ENCODE measurements at places on chromosomes 2 and 18.

DNA sequence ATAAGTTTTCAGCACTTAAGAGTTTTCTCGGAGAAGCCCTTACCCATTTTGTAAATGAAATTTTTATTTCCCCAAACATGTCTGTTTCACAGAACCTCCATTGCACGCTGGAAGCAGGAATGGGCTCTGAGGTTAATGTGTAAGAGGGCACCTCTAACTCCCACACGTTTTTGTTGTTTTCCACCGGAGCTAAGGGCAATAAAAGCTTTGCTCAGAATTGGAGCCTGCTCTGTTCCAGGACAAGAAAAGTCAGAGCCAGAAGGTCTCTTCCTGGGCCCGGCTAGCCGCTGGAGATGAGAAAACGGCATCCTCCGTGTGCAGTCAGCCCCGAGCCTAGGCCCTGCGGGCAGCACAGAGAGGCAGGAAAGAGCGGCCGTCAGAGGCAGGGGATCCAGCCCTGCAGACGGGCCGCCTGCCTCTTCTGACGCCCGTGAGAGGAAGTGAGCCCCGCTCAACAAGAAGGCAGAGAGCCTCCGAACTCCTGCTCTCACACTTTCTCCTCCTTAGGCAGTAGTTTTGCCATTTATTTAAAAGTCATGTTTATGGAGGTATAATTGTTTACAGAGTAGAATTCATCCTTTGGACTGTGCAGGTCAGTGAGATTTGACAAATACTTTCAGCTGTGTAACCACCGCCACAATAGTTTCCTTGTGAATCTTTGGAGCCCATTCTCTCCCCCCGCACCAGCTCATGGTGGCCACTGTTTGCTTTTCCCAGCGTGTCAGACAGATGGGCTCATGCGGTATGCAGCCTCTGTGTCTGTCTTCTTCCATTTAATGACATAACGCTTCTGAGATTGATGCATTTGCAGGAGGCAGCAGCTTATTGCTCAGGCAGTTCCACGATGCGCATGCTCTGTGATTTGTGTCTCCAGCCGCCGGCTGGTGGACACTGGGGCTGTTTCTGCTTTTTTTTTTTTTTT is 117.3 kb downstream of the GALR1 start:
- no peak for DNase-seq

DNA sequence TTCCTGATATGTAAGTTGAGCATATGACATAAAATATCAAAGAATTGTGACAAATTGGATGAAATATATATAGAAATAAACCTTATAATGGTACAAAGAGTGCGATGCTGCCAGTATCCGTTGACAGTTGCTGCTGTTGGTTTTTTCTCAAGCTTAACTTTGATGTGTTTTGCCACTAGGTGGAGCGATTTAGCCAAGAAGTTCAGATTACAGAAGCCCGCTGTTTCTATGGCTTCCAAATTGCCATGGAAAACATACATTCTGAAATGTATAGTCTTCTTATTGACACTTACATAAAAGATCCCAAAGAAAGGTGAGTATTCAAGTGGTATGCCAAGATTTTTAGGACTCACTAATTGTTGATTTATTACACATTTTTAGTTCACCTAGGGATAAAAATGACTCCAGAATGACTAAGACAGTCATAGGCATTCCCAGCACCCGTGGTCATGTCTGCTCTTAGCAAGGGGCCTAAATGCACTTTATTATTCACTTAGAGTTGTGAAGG is 2.1 kb downstream of the RRM2 start:
- DNase-seq, result no peak

GRCh38 chr18:22667616-22668422 is 250.1 kb upstream of the CTAGE1 start:
- no peak for DNase-seq

DNA sequence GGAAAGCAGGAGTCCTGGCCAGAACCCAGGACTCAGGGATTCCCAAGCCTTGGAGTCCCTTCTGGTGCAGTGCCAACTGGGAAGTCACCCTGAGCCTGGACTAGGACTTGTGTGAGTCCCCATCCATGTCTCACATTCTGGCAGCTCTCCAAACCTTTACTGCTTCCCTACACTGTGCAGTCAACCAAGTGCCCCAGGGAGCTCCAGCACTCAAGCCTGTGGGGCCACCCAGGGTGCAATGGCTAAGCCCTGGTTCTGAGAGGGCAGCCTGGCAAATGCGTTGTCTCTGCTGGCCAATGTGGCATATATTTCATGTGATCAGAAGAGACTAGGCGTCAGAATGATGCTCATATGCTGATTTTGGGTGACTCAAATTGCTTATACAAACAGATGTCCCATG is 223.4 kb downstream of the SP3 start:
- DNase-seq, result no peak

GRCh38 chr2:221705185-221705877 is 133.2 kb upstream of the EPHA4 start:
- DNase-seq, result no peak

GRCh38 chr2:149463328-149464002 is 124.1 kb downstream of the MMADHC start:
- no peak for DNase-seq

- DNase-seq, result no peak
Measured at GRCh38 chr2:236858661-236859060, 227.0 kb upstream of the COPS8 start.

DNA sequence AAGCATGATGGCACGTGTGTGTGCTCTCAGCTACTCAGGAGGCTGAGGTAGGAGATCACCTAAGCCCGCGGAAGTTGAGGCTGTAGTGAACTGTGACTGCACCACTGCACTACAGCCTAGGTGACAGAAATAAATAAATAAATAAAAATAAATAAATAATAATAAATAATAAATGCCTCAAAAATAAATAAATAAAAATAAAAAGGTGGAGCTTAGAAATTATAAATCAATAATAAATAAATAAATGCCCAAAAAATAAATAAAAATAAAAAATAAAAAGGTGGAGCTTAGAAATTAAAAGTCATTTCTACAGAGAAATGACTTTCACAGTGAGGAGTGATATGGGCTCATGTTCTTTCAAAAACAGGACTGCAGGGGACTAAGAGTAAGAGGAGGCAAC is 6.0 kb upstream of the MALL start:
- no peak for DNase-seq

- peak; percentile 31 for DNase-seq
Measured at GRCh38 chr2:106566050-106566449, 78.9 kb downstream of the CD8B2 start.

GRCh38 chr18:62413206-62413605 is 88.1 kb downstream of the TNFRSF11A start:
- no peak for DNase-seq

GRCh38 chr18:68267583-68267982 is 447.3 kb downstream of the TMX3 start:
- no peak for DNase-seq

DNA sequence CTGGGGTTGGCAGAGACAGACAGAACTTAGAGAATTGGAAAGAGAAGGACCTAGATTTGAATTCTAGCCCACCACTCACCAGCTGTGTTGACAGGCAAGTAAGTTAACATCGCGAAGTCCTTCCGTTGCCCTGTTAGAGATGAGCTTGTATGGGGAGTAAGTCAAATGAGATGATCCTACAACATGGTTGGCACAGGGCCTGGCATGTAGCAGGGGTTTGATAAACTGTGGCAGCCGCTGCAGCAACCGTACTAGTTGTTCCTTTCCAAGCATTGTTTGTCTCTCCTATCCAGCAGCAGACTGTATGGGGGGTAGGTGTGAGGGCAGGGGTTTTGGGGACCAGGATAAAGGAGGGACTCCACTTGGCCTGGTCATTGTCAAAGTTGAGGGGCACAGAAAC is 16.0 kb downstream of the TET3 start:
- no peak for DNase-seq

- no peak for DNase-seq
Measured at GRCh38 chr2:128502638-128503246, 184.1 kb upstream of the HS6ST1 start.

- no peak for DNase-seq
Measured at GRCh38 chr18:80225685-80226084, 21.6 kb downstream of the PARD6G start.

GRCh38 chr18:34760444-34760843 is 50.3 kb downstream of the DTNA start:
- no peak for DNase-seq

DNA sequence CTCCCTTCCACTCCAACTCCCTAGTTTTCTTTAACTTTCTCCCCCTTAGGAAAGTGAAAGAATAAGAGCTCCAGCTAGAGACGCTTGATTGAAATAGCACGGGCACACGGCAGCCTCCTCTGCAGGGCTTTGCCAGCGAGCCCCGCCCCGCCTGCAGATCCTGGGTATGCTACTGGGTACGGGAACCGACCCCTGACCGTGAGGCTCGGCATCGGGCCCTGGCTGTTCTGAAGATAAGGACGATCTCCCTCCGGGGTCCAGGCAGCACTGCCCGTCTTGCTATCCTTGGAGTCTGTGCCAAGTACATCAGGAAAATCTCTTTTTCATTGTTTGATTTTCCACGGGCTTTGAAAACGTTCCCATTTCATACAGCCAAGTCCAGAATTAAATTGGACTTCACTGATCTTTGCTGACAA is 284.5 kb downstream of the MTX2 start:
- DNase-seq, result peak; percentile 3

DNA sequence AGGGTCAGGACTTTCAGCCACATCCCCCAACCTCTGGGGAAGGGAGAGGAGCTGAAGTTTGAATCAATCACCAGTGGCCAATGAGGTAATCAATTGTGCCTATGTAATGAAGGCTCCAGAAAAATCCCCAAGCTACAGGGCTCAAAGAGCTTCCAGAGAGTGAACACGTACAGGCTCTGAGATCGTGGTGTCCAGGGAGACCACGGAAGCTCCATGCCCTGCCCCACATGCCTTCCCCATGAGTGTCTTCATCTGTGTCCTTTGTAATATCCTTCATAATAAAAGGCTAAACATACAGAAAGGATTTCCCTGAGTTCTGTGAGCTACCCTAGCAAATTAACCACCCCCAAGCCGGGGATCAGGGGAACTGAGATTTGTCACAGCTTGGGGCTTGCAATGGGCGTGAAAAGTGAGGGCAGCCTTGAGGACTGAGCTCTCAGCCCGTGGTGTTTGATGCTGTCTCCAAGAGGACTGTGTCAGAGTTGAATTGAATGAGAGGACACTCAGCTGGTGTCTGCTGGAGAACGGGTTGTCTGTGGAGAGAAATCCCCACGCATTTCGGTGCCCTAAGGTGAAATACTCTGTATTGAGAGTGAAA is 25.5 kb upstream of the TUBB6 start:
- DNase-seq, result no peak

- no peak for DNase-seq
Measured at GRCh38 chr18:7601246-7601615, 34.1 kb downstream of the PTPRM start.

DNA sequence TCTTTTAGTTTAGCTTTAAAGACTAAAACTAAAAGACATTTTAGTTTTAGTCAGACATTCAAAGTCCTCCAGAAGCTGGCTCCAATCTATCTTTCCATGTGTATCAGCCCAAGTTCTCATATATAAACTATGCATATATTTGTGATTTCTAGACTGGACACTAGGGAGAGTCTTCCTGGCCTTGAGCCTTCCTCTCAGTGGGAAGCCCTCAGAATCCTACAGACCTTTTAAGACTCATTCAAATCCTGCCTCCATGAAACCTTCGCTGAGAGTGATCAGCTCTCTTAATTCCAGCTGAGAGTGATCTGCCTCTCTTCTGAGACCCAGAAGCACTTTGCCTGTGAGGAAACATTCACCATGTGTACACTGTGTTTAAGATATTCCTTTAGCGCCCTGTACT is 452.7 kb downstream of the TGIF1 start:
- DNase-seq, result no peak

- DNase-seq, result no peak
Measured at GRCh38 chr2:219702796-219703545, 75.5 kb downstream of the SLC4A3 start.

GRCh38 chr2:99636144-99637034 is 146.6 kb upstream of the REV1 start:
- no peak for DNase-seq

- DNase-seq, result no peak
Measured at GRCh38 chr2:17043173-17043572, 377.5 kb upstream of the CYRIA start.

- DNase-seq, result peak; percentile 47
Measured at GRCh38 chr2:226995625-226996041, 159.8 kb downstream of the RHBDD1 start.

DNA sequence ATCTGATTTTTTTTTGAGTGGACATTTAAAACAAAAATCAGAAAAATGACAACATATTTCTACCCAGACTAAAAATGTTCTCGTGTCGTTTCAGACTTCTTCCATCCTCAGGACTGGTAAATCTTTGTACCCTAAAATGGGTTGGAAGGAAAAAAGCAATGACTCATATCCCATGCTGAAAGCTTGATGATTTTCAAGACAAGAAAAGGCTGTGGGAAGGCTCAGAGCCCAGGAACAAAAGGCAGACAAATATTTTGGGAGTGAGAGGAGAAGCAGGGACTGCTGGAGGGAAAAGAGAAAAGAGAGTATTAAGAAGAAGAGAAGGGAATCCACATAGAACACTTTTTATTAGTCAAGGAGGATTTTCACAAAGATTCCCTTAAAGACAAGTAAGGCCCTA is 77.1 kb upstream of the CTAGE1 start:
- no peak for DNase-seq

DNA sequence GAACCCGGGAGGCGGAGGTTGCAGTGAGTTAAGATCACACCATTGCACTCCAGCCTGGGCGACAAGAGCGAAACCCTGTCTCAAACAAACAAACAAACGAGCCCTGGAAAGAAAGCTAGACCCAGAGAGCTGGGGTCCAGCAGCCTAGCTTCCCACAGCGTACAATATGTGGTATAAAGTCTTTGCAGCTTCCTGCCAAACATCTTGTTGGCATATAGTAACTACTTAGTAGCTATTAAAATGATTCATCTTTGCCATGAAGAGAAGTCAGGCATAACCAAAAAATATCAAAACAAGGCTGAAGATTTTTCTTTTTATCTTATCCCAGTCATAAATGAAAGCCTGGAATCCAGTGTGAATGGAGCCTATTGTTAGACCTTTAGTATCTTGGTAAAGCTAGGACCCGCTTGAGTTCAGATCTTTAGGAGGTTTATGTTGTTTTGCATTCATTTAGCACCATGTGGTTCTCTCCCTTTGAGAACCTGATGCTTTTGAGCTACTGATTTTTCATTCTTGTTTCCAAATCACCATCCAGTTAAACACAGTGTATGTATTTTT is 139.7 kb upstream of the NOSTRIN start:
- DNase-seq, result no peak

DNA sequence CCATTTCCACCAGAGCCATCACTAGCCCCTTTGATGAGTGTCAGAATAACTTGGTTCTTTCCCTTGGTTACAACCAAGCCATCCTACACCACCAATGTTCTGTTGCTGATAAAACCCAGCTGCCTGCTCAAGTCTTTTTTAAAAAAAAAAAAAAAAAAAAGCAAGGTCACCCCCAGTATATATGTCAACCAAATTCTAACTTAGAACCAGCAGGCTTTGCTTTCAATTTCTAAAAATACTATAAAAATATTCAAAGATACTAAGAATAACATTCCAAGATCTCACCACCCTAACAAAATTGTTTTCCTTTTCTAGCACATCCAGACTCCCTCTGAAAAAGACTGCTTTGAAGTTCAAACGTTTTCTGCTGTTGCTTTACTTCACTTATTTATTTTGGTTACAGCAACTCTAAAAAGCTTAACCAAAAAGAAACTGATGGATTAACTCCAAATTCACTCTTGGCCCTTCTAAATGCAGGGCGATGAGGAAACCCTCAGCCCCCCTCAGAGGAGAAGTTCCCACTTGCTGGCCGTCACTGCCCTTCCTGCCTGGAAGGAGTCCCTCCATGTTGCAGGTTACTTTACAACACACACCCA is 10.9 kb downstream of the UXS1 start:
- no peak for DNase-seq
